Fibroblast of skin of scalp (primary cell): ENCODE measurements at places on chromosomes 6 and 20.
A peak's percentile ranks its signal among the peaks of the same experiment; 100 is the strongest.

DNA sequence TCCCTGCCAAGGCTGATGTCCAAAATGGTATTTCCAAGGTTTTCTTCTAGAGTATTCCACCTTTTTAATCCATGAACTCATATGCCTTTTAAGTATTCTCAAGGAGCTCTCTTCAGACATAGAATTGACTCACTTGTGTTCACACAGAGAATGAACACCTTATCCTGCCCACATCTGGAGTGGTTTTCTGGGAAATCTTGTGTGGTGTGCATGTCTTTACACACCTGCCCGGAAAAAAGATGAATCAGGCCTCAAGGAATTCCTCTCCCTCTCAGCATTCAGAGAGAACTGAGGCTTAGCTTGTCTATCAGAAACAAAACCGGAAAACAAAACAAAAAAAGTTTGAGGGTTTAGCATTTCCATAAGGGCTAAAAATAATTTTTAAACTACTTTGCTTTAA lies 148.8 kb downstream of the TFAP2A start:
- no peak for DNase-seq

- no peak for DNase-seq
These were observed 82.2 kb upstream of the PAX1 start for GRCh38 chr20:21623074-21623780.

DNA sequence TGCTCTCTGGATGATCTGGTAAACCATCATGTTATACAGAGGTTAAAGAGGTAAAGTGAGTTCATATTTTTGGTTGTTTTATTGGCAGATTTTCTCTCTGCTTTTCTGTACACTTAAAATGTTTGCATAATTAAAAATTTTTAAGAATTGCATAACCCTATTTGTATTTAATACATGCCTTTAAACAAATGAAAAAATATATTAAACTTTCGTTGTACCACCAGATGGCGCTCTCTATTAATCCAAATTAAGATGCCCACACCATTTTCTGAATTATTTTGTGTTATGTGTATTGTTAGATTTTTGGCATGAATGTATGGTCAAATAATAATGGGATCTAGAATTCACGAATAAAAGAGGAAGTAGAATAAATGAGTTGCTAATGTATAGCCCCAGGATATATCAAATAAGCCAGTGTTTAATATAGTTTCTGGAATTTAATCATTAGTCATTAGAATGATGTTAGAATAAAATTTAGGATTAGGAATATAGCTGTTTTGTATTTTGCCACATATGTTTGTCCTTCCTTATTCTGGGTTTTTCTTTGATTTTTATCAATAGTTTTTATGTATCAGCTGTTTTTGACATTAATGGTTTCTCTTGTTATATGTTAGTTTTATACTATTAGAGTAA lies 38.9 kb downstream of the SMAP1 start:
- peak; percentile 54 for DNase-seq

- DNase-seq = peak; percentile 43
These were observed 314.8 kb downstream of the CDC5L start for GRCh38 chr6:44702292-44702691.

- no peak for DNase-seq
These were observed 90.5 kb downstream of the NOL4L start for GRCh38 chr20:32494483-32495216.

DNA sequence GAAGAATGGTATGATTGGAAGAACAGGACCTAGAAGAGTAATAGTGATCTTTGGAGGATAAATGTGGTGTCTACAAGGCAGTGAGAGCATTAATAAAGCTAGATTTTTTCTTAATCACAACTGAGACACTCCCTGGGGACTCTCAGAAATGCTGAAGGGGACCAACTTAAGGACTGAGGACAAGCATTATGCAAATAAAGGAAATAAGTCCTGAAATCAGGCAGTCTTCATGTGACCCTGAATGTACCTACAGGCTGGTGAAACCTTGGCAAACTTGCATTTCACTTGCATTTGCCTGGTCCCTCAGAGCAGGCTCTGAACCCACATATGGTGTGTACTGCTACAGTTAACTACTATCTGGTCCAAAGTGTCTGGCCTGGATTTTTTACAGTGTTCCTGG lies 19.3 kb upstream of the TTK start:
- no peak for DNase-seq
